Muscle of leg (tissue), 16 donors: ENCODE measurements at places on chromosomes 3 and 15.
A peak's percentile ranks its signal among the peaks of the same experiment; 100 is the strongest.

- no peak for DNase-seq
These were observed 176.3 kb downstream of the ZMAT3 start for GRCh38 chr3:178895178-178895789.

- DNase-seq = no peak
These were observed 1030.8 kb upstream of the CFAP20DC start for GRCh38 chr3:60080648-60081047.

DNA sequence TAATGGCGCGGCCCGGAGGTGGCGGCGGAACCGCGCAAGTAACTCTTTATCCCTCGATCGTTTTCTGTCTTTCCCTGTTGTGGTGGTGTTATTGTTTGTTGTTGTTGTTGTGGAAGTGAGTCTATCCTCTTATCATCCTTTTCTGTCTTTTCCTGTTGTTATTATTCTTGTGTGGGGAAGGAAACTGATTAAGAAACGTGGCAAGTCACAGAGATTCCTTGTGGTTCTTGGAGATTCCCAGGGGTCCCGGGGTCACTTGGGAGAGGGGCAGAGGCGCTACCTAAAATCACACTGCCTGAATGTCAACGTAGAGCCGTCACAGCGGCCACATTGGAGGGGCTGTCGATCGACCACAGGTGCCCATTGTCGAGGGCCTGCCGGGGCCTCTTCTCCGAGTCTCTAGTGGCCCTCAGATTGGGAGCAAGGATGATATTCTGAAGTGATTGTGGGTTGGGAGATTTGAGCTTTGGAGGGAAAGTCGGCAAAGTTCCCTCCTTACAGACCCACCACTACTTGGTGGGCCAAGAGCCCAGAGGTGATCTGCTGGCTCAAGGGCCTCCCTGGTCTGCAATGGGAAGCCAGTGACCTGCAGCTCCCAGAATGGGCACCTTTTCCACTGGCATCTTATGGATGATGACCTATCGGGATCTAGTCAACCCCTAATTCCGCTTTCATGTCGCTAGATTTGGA, 790 bp downstream of the PARP14 start:
- peak; percentile 11 for DNase-seq

DNA sequence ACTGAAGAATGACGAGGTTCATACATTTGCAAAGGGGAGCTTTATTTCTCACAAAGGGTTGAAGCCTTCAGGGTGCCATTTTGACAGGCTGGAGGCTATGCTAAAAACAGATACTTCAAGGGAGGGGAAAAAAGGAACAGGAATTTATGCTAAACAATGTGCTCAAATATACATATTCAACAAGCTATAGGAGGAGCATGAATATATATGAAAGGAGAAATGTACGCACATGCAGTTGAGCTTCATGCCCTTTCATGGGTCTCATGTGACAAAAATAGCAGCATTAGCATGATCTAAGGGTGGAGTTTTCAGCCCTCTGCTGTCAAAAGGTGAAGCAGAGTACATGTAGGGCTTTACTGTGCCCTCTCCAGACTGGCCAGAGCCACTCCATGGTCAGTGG, 44.3 kb upstream of the FSIP1 start:
- no peak for DNase-seq

GRCh38 chr3:57048052-57048671, 12.3 kb upstream of the SPATA12 start:
- DNase-seq = peak; percentile 98

GRCh38 chr3:26505399-26505798, 117.2 kb upstream of the LRRC3B start:
- peak; percentile 32 for DNase-seq

DNA sequence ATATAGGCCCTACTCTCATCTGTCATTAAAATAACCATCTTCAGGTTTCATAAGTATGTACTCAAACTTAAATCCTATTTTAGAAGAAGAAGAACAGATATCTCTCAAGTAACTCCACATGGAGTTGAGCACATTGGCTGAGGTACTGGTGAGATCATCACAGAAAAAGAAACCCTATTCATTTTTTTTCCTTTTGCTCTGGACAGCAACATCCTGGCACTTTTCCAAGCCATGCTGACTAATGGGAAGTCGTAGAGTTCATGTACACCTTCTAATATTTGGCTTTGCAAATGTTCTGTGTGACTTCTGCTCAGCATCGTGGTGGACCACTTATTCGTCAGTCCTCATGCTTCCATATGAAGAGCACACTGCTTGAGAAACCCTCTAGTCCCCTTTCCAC, 336.0 kb upstream of the KCNH8 start:
- DNase-seq = peak; percentile 31

DNA sequence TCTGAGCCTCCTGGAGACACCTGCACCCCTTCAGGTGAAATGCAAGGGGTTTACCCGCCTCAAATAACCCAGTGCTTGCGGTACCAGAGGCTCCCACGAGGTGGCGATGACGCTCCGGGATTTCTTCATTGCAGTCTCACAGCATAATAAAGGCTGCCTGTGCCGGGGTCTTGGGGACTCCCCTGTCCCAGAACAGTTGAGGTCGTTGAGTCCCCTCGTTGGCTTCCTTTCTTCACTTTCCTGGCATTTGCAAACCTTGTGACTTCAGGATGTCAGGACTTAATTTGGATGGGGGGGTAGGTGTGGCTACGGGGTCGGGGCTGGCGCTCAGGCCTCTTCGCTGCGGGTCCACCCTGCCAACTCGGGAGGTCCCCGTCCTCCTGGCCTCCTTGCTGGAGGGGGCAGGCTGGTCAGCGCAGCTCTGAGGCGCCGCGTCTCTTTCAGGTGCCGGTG, 1.3 kb downstream of the GNAT1 start:
- DNase-seq = peak; percentile 67

DNA sequence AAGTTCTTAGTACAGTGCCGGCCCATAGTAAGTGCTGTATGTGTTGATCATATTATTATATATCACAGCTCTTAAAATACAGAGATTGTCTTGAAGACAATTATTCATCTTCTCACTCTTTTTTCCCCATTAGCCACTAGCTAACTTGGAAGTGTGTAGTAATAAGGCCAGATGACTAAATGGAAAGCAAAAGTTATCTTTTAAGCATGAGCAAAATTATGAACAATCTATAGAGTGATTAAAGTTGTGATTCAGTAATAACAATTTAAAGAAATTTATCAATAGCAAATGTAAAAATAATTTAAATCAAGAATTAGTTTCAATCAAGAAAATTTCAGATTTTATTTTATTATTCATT, 630.9 kb upstream of the TBL1XR1 start:
- no peak for DNase-seq

- DNase-seq = peak; percentile 88
These were observed at the start of gene CCDC9B for GRCh38 chr15:40340740-40341400. TSS of gene CCDC9B (minus strand) at chr15:40340939. CDS start at chr15:40340819, 120 bp downstream.

GRCh38 chr3:186394566-186395217, 32.7 kb upstream of the DGKG start:
- no peak for DNase-seq

DNA sequence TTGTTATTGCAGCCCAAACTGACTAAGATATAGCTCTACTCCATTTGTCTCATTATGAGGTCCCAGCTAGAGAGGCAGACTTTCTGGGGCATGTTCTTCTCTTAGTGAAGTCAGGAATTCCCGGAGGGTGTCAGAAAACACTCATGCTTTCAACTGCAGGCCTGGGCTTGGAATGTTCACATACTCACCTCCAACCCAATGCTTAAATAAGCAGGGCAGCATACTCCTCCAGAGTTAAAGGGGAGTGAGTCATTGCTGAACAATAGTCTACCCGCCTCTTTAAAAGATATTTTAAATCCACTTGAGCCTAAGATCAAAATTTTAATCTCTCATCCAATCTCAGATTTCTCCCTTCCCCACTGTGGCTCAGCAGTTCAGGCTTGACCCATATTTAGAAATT, 167.8 kb upstream of the DPH6 start:
- DNase-seq = no peak

DNA sequence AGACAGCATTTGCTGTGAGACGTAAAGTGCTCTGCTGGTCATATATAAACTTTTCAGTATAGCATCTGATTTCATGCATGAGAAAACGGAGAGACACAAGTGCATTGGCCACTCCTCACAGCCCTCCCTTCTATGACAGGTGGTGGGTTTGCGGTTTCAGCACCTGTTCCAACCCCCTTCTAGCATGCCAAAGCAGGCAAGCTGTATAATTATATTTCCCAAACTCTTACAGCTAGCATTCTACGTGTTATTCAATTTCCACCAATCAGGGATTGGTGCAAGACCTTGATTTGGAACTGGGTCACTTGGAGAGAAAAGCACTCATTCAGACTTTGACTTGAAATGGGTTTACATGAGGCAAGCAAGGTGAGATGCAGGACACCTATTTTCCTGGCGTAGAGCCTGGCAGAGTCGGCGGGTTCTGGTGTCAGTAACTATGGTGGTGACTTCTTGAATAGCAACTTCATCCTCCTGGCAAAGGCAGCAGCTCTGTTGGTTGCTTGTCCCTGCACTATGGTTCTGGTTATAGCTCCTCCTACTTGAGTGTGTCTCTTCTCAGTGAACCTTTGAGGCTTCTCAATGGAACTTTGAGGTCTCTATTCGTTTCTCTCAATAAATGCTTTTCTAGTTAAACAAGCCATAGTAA, 356.5 kb downstream of the TBL1XR1 start:
- peak; percentile 71 for DNase-seq

DNA sequence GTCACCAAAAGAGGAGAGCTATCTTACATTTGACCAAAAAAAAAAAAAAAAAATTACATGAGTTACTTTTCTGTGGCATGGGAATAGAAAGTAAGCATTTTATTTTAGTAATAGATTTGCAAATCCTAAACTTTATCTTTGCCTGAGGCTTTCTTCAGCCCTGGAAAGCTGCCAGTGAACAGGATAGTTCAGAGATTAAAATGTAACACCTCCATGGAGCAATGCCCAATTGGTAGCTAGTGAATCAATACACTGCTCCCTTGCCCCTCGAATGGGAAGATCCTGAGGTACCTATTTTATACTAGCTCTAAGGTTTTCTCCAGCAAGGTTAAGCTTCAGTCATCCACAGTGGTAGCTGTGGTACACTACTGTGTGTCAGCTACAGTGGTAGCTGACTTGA, 867.1 kb downstream of the NAALADL2 start:
- DNase-seq = no peak

- DNase-seq = no peak
These were observed 25.7 kb upstream of the ANO10 start for GRCh38 chr3:43647331-43648166.

DNA sequence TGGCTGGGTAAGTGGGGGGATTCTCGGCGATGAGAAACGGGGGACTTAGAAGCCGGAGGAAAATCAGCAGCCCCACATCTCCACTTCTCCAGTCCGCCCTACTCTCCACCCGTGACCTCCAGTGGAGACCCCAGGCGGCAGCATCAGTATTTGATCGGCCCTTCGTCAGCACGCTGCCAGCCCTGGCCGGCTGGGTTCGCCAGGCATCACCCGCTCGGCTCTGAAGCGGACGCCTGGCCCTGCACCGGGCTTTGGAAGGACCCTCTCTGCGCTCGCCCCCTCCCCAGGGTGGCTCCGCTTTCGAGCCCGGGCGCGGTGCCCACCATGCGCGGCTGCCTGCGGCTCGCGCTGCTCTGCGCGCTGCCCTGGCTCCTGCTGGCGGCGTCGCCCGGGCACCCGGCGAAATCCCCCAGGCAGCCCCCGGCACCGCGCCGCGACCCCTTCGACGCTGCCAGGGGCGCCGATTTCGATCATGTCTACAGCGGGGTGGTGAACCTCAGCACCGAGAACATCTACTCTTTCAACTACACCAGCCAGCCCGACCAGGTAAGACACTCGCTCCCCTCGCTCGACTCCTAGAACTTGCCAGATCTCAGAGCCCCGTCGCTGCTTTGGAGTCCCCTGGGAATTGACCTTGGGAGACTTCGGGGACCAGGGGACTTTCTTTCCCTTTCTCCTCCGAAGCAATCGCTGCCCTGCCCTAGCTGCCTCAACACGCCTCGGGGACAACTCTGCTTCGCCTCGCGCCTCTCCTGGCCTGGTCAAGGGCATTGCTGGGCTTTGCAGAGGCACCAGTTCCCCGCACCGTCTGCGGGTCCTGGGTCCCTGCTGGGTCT, 561 bp downstream of the SIDT1 start:
- peak; percentile 30 for DNase-seq

GRCh38 chr3:196431181-196432136, 768 bp downstream of the UBXN7 start:
- peak; percentile 88 for DNase-seq

DNA sequence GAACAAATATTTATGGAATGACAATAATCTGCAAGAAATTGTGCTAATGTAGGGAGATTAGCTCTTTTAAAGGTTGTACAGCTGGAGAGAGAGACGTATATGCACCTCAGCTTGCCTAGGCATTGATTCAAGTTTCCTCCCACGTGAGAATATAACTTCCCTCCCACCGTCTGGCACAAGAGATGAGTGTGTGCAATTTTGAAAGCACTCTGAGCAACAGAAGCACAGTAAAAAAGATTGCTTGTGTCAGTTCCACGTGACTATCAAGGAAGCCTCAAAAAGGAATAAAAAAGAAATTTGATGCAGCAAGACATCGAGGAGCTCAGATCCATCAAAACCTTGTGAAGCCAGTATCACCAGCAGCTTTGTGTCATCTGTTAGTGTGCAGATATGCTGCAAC, 435.3 kb downstream of the TUSC7 start:
- peak; percentile 73 for DNase-seq

DNA sequence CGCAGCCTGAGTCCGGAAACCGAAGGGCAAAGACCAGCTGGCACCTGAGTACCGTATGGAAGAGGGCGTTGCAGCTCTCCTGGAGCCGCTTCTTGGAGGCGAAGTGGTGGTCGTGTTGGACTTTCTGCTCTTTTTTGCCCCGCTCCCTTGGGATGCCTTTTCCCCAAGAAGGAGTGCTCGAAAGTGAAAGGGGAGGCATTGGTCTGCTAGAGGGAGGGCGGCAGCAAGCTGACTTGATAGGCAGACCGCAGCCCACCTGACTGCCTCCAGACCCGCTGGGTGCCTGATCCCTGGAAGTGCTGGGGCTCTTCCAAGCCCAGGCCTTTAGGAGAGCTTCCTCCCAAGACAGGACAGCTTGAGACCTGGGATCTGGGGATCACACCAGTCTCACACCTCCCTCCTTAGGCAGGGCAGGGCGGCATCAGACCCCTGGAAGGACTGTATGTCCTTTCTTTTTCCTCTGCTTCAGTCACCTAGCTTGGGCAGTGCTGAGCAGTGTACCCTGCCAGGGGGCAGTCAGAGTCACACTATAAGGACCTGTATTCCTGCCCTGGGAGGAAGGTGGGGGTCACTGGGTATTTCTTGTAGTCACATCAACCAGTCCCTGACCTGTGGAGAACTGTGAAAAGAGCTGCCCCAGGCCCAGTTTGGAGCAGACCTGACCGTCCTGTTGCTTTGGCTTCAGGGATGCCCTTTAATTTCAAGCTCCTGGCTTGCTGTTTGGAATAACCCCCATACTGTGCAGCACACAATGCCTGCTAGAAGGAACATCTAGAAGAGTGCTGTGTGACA, 2.1 kb downstream of the ACVR2B start:
- DNase-seq = no peak

DNA sequence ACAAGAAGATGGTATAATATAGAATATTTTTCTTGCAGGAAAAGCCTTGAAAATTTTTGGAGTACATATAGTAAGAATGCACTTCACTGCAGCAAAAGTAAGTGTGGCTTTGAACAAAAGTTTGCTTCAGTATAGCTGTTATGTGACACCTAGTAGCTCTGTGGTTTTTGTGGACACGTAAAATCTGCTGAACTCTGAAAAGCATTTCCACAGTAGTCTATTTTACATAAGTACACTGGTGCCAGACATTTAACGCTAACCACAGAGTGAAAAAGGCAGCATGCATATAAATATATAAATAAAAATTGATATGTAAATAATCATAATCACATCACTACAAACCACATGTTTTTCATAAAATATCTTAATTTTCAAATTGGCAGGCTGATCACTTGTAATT, 39.8 kb downstream of the CGGBP1 start:
- DNase-seq = no peak

GRCh38 chr3:138442433-138442832, 8.0 kb downstream of the ESYT3 start:
- no peak for DNase-seq
